ENCODE measurements at places on chromosomes 2 and 18.

GRCh38 chr2:98948956-98949739 lies 13.1 kb upstream of the CRACDL start:
- no peak for DNase-seq

DNA sequence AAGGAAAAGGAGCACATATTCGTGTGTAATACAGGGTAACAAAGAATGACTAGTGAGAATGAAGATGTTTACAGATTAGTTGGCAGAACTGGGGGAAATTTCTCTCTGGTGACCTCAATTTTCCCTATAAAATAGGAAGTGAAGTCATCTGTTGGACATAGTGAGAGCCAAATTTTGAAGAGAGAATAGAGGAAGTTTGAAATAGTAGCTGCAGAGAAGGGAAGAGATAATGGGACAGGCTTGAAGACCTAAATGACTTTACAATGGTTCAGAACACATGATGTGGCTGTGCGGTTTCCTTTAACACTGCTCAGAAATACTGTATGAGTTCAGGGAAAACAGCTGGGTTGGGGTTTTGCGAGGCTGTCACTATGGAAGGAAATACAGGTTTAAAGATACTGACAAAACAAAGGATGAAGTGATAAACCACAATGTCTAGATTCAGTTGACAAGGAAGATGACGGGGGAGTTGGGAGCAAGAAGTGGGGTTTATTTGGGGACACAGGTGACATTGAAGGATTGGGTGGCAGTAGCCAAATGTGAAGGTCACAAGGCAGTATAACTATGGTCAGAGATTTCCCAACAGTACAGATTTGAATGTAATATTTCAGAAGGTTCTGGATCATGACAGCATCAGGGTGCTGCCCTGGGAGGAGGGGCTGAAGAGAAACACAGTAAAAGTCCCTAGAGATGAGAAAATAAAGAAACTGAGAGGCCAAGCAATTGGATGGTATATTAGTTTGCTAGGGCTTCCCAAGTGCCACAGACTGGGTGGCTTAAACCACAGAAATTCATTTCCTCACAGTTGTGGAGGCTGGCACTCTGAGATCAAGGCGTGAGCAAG lies 82.6 kb upstream of the TANK start:
- peak; percentile 92 for DNase-seq

DNA sequence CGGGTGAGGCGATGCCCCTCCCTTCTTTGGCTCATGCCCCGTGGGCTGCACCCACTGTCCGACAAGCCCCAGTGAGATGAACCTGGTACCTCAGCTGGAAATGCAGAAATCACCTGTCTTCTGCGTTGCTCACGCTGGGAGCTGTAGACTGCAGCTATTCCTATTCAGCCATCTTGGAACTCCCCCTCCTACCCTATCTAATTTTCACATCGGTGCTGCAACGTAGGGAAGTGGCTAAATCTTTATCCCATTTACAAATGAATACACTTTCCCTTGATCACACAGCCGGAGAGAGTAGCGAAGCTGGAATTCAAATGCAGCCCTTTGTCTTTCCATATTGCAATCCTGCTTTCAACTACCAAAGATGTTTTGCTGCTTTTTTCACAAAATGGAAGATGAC lies 1.4 kb upstream of the TMEM247 start:
- no peak for DNase-seq

DNA sequence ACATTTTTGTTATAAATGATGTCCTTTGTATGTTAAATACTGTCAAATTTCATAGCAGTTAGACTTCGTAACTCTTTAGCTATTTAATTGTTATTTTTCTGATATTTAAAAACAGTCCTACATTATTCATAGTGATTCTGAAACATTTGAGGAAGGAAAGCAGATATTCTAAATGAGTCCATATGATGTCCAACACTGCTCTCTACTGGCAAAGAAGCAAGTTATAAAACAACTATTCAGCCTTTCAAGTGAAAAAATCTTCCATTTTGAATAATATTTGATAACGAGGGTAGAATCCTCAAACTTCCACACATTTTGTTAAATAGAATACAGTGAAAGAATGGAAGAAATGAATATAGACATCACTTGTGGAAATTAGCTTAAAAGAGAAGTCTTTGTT lies 220.8 kb downstream of the GULP1 start:
- DNase-seq = peak; percentile 80

DNA sequence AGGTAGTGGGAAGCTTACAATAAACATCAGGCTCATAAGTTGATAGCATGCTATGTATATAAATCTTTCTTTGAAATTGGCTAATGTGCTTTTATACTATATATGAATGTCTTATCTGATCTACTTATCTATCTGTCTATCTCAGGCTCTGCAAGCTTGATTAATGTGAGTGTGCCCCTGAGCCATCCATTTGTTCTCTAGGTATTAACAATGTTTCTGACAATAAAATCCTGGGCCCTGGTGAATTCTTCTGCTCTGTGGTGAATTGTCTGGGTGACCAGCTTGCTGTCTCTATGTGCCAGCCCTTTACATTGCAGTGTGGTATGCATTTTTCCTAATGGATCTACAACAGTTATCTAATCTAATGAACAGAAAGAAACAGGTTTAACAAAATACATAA lies 295.9 kb downstream of the HRH4 start:
- no peak for DNase-seq

DNA sequence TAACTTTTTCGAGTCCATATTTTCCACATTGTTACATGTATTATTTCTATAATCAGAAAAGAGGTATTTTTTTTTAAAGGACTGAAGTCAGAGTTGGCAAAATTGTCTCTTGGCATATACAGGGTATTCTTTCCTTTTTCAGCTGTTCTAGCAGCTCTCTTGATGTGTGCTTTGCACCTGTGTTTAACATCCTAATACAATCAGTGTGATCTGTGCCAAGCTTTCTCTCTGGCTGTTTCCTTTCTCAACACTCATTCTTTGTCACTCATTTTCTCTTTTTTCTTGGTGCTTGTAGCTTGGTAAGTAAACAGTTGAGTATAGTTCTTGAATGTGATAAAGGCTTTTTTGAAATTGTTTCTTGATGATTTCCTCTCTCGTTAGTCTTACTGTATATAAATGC lies 9.2 kb downstream of the RNMT start:
- no peak for DNase-seq

DNA sequence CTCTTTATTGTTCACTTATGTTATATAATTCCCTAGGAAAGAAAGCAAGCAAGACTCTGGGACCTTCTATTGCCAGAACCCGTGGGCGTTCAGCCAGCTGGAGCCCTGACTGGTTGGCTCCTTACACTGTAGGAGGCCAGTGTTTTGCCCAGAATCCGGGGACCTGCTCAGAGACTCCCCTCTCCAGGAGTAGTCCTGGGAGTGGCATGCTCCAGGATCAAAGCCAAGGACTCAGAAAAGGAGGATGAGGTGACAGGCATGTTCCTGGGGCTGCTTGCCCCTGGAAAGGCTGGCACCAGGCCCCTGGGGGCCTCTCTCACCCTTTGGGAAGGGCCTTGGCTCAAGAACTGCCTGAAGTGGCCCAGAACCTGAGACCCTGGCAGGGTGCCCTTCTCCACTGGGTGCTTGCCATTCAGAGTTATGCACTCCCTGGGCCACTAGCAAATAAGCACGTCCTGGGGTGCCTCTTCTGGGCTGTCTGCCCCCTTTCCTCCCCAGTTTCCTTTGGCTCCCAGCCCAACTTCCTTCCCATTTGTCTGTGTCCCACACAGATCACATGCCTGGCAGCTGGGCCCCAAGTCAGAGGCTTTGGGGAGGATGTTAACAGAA lies 19.6 kb upstream of the KIF3C start:
- DNase-seq = peak; percentile 18

DNA sequence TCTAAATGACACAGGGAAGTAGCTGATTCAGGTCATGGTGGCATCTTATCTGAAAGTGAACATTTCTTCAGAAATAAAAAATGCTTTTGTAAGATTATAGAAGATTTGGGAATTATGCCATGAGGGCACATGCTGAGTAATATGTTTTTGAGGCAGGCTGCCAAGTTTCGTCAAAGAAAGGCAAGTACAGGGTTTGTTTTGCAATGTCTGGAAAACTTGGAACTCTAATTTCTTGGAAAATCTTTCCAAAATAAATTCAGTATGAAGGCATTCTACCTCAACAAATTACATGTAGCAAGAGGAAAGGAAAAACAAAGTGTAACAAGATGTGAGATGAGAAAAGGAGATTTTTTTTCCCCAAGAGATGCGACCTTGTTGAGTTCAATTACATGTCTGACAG lies 167.7 kb downstream of the PLCL1 start:
- peak; percentile 97 for DNase-seq

DNA sequence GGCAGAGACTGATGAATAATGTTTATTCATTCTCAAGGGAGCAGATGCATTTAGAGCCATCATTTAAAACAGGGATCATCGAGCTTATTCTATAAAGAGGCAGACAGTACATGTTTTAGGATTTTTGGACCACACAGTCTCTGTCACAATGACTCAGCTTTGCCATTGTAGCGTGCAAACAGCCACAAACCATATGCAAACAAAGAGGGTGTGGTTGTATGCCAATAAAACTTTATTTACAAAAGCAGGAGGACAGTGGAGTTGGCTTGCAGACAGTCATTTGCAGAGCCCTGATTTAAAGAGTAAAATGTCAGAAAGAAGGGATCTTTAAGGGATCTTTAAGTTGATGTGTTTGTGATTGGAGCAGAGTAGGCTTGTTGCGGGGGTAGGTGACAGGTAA lies 51.5 kb downstream of the SMIM21 start:
- DNase-seq = no peak

DNA sequence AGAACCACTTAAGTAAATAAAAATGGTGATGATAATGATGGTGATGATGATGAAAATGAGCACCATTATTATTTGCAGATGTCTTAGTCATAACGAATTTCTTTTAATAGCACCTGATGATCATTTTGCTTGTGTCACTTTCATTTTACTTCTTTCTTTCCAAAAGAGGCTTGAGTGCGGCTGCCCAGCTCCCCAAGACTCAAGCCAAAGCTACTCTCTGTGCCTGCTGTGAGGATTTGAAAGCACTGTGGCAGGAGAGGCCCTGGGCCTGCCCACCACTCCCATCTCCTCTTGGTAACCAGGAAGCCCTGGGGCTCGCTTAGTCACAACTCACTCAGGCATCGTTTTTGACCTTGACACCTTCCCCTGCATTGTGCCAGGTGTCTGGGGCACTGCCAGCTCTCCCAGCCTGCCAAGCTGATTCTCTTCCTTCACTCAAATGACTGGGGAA lies 41.2 kb downstream of the RPL37A start:
- no peak for DNase-seq

DNA sequence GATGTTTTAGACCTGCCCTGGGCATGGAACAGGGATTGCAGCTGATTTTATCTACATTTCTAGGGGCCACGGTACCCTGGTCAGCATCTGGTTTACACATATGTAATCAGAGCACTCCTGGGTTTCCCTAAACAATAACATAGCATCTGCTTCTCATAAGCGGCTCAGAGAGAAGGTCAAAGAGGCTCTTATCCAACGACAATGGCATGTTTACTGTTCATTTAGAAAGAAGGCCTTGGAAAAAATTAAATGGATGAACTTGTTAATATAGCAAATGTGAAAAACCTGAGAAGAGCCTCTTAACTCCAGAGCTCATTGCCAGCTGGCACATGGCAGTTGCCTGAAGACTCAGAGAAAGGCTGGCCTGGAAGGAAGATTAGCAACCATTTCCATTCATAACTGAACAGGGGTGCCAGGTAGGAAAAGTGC lies 202.8 kb upstream of the THUMPD2 start:
- no peak for DNase-seq

- no peak for DNase-seq
Observed at GRCh38 chr2:84057917-84058560, 401.0 kb downstream of the SUCLG1 start.

DNA sequence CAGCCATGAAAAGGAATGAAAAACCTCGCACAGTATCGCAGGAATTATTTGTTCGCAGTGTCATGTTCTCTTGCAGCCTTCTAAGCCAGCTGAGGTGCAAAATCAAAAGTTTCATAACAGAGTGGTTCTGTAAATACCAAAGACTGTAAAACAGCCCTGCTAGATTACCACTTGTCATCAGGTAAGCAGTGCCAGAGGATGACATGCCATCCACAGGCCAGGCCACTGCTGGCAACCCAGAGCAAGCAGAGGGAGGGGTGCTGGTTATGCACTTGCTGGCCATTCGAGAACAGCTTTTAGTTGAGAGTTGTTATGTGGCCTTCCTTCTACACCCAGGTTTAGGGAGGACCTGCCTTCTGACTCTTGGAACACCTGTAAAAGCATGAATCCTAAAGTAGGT lies 114.3 kb upstream of the MGAT5 start:
- no peak for DNase-seq

- DNase-seq = no peak
Observed at GRCh38 chr2:133377599-133377998, 190.7 kb downstream of the NCKAP5 start.

GRCh38 chr2:53498210-53498609 lies 269.4 kb upstream of the CHAC2 start:
- peak; percentile 20 for DNase-seq

DNA sequence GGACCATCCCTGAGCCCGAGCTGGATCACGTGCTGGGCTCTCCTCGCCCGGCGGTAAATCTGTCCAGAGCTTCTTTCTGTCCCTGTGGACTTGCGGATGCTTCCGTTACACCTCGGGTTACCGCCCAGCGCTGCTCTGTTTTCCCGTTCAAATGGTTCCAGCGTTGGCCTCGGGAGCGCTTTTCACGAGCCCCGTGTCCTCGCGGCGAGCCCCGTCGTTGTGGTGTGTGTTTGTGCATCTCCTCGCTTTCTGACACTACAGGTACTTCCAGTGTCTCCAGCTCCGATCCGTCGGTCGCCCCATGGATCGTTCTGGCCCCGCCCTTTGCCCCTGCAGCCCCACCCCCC lies 77.4 kb downstream of the RTP5 start:
- no peak for DNase-seq
